Fibroblast of mammary gland (primary cell): ENCODE measurements at places on chromosomes 1 and 21.

GRCh38 chr1:67753776-67754525 is 69.0 kb downstream of the GADD45A start:
- no peak for DNase-seq

- no peak for DNase-seq
Observed at GRCh38 chr1:60575326-60575977, 501.9 kb upstream of the C1orf87 start.

DNA sequence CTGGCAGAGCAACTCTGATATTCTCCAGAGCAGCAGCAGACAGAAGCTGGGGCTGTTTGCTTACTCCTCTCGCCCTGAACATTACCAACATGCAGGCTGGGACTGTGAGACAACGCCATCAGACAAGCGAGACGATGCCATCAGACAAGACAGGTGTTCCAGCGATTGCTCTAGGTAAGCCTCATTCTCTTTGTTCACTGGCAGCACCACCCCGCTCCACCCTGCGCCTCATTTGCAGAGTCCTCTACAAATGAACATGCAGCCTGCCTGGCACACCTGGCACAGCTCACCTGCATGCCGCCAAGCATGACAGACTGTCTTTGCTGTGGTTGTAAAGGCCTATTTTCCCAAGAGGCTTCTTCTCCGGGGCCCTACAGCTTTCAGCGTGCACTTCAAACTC is 346.2 kb downstream of the SMYD3 start:
- no peak for DNase-seq

DNA sequence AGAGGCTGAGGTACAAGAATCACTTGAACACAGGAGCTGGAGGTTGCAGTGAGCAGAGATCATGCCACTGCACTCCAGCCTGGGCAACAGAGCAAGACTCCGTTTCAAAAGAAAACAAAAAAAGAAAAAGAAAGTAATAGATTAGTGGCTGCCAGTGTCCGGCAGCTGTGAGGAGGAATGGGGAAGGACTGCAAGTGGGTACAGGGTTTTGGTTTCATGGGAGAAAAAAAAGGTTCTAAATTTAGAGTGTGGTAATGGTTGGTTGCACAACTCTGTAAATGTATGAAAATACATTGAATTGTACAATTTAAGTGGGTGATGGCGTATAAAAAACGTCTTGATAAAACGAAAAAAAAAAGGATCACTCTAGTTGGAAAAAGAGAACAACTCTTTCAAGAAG is 6.7 kb downstream of the TAF1A start:
- no peak for DNase-seq

- peak; percentile 42 for DNase-seq
Observed at GRCh38 chr1:243230914-243231313, 24.2 kb downstream of the CEP170 start.

- no peak for DNase-seq
Observed at GRCh38 chr1:241637046-241637590, 3.1 kb downstream of the CHML start.

GRCh38 chr21:23853796-23854379 is 1753.4 kb downstream of the MRPL39 start:
- DNase-seq, result peak; percentile 6

DNA sequence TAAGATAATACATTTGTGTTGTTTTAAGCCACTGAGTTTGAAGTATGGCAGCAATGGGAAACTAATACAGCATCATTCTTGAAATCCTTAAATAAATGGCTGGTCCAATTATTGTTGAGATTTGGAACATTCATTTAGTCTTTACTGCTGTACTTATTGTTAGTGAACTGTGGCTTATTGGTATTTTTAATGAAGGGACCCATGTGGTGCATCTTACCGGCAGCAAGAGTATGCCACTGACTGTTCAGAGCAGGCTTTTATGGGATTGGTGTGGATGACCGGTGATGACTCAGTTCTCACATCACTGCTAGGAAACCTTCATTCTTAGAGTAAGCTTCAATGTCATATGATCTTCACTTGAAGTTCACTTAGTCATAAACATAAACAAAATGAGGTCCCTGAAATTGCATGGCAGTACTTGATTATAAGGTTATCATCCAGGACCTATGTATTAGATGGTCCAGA is 31.5 kb downstream of the PRKAA2 start:
- peak; percentile 93 for DNase-seq

DNA sequence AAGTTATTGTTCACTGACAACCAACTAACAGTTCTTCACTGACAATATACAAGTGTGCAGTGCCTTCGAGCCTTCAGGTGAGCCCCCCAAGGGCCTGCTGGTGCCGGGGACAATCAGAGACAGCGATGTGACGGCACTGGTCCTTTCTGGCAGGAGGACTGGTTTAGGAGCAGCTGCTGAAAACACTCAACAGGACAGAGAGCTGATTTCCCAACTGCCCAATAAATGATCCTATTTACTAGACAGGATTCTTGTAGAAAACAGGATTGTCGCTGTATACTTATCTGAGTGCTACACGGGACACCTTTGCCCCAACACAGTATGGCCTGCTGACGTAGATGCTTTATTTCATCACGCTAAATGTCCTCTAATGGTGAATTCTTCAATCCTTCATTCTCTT is 65.4 kb downstream of the TP53BP2 start:
- no peak for DNase-seq

DNA sequence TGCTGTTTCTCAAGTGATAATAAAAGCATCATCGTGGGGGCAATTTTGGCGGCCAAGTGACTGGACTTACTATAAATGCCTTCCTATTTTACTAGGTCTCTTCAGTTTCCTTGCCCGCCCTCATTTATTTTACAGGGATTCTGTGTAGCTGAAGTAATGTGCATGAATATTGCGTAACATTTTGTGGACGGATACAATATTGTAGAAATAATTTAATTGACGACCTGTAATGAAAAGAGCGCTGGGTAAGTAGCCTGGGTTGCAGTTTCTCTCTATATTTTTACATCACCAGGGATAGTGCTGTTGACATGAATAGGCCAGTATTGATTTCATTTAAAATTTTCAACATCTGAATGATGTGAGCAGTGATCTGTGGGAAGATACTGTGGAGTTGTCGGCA is 28.1 kb upstream of the LMO4 start:
- no peak for DNase-seq
